ENCODE measurements at places on chromosomes 1 and 21.

GRCh38 chr1:186239171-186239570 is 135.9 kb downstream of the TPR start:
- DNase-seq: no peak

DNA sequence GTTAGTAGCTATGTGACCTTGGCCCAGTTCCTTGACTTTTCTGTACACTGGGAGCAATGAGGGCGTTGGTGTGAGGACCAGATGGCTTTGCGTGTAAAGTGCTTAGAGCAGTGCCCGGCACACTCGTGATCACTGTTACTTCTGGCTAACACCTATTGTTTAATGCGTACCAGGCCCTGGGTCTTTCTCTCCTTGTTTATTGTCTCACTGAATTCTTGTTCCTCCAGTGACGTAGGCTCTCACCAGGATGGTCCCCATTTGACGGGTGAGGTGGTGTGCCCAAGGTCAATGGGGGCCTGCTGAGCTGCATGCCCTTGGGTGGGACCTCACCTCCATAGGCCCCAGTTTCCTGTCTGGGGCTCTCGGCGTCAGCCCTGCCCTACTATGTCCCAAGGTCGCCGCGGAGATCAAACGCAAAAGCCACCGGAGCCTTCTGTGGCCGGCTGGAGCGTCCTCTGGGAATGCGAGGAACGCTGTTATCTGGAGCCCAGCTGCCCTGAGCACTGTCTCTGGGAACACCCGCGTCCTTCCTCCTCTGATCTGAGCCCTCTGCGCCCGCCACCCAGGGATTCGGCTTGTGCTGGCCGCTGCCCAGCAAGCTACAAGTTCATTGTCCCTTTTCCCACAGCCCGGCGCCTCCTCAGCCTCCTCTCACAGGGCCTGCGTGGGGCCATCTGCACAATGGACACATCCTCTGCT is 28.9 kb downstream of the ALPL start:
- no peak for DNase-seq

DNA sequence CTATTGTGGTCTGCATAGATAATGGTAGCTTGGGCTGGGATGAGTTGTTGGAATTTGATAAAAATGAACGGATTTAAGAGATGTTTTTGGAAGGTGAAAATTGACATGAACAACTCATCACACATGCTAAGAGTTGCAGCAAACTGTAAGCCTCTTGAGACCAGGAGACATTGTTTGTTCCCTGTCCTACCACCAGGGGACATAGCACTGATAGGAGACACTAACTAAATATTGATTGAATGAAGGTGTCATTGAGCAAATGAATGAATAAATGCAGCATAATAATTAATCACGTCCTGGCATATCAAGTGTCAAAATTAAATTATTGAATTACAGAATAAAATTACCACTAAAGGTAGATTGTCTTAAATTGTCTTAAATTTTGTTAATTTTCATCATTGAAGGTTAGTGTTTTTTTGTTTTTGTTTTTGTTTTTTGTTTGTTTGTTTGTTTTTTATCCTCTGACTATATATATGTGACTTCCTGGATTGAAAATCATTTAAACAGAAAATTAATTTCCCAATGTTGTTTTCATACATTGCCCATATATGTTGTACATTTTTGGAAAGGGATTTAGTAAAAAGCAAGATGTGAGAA is 285.3 kb upstream of the C1orf105 start:
- DNase-seq: no peak

DNA sequence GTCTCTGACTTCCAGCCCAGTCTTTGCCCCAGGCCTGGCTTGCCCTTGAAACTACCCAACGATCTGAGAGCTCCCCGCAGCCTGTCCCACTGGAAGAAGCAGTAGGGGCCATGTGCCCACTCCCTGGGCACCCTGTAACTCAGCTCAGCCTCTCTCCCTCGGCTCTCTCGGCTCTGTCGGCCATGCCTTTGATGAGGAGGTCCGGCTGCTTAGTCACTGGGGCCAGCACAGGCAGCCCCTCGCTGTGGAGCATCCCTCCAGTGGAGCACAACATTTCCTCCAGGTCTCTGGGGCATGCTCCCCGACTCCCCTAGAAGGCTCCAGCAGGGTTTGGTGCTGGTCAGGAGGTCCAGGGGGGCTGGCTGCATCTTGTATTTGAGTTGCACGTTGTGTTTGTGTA is 83.3 kb upstream of the DISP3 start:
- no peak for DNase-seq

DNA sequence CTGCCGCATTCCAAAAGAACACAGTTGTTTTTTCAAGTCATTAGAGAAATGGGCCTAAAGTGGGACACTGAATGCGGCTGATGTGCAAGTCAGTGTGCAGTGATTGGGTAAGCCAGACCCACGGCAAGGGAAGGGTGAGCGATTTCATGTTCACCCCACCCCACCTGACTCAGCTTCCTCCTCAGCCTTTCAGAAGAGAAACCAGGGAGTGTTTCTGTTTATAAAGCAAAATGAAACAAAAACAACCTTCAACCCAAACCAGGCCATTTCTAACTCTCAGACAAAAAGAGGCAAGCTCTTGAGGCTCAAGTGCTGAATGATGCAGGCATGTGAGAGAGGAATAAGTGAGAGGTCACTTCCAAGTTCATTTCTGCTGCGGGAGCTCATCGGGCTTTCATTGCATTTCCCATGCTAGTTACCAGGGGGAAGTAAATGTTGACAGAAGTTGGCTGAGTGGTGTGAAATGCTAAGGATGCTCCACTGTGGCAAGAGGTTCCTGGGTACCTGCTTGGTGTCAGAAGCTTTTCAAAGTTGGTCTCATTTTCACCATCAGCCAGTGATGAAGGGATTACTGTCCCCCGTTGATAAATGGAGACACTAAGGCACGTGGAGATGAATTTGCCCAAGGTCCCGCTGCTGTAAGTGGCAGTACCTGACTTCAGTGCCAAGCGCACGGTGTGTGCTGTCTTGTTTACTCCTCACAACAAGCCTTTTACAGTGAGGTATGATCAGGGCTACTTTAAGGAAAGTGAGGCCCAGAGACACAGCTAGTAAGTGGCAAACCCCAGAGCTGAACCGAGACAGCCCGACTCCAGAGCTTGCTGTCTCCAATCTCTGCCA is 29.1 kb downstream of the STPG1 start:
- no peak for DNase-seq

- no peak for DNase-seq
Observed at GRCh38 chr1:155126556-155127104, 1.0 kb upstream of the EFNA1 start.

DNA sequence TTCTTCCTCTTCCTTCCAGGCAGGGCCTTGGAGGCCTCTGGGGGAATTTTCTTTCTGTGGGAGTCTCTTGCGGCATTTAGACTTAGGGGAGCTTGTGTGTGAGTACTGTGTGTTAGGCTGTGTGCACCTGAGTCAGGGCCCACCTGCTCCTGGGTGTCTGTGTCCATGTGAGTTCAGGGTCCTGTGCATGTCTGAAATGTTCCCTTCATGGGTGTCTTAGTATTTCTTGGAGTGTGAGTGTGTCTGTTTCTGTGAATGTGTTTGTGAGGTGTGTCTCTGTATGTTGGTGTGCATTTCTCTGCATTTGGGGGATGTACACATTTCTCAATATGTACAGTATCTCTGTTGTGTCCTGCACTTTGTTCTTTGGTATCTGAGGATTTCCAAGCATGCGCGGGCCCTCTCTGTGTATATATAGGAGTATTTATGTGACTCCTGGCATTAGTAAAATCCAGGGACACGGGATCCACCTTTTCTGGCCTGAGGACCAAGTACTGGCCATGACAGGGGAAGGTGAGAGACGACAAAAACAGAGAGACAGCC is 2.4 kb downstream of the TFAP2E start:
- no peak for DNase-seq

GRCh38 chr1:206931709-206932108 is 10.0 kb upstream of the FCMR start:
- DNase-seq: no peak

DNA sequence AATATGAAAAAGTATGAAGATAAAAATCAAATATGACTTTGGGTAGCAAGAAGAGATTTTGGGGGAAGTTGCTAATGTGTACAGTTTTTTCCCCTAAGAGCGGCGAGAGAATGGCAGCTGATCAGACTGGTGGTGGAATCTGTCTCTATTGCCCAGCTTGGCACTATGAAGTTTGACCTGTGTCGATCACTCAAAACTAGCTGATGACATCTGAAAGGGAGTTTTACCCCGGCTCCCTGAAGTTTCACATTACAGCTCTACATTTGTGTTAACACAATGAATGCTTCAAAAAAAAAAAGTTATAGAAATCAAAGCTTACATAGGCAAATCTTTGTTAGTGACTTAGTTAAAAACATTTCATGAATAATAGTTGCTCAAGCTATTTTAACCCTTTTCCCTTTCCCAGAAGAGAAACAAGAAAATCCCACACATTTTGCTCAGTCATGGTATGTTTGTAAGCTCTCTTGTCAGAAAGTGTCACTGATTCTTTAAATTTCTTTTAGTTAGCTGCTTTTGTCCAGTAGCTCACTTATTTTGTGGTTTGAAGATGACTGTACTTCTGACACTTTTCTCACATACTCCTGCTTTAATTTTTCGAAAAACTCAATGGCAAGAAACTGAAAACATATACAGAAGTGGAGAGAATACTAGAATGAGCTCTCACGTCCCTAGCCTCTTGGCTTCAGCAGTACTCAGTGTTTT is 41.3 kb downstream of the DYRK1A start:
- no peak for DNase-seq

DNA sequence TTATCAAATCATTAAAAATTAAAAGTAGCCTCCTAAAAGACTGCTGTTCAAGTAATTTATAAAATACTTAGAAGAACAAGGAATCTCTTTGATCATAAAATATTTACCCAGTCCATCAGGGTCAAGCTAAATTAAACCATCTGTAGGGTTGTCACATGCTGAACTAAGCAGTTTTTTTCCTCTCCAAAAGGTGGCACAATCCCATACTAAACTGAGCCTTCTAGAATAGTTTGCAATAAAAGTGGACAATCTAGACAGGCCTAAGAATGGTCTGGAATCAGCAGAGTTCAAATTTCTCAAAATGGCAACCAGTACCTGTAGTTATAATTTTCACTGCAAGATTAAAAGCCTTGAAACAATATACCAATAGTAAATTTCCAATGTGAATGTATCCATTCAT is 194.8 kb downstream of the EIF4G3 start:
- DNase-seq: no peak

GRCh38 chr1:212242288-212242984 is 42.8 kb upstream of the PPP2R5A start:
- no peak for DNase-seq

DNA sequence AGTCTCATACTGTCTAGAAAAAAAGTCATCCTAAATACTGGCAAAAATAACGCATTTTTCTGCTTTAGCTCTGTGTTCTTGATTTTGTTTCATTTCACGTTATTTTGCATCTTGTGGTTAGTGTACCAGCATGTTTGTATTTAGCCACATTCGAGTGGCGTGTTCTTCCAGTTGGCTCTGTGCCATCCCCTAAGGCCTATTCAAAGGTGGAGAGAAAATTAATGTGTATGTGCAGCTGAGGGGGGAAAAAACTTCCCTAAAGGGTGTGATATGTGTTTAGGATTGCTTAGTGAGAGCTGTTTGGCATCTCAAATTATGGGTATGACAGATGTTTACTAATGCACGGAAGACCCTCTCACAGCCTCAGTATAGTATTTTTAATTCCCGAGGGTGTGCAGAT is 12.1 kb downstream of the DNAJC16 start:
- no peak for DNase-seq

DNA sequence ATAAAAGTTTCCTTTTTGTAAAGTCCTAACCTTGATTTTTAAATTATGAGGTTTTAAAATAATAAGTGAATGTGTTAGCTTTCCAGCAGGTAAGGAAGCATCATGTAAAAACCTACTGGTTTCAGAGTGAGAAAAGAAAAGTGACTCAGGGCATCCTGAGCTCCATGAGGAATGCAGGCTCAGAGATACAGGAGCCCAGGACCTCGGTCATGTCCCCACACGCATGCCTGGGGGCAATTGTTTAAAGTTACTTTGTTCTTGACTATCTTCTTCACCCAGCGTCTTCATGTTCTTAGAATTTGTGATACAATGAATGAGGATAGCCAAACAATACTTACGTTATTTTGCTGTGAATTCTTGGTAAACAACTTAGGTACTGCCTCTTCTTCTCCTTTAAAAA is 117.4 kb upstream of the PLPPR5 start:
- DNase-seq: no peak

GRCh38 chr1:183646776-183647175 is 6.3 kb downstream of the APOBEC4 start:
- no peak for DNase-seq

DNA sequence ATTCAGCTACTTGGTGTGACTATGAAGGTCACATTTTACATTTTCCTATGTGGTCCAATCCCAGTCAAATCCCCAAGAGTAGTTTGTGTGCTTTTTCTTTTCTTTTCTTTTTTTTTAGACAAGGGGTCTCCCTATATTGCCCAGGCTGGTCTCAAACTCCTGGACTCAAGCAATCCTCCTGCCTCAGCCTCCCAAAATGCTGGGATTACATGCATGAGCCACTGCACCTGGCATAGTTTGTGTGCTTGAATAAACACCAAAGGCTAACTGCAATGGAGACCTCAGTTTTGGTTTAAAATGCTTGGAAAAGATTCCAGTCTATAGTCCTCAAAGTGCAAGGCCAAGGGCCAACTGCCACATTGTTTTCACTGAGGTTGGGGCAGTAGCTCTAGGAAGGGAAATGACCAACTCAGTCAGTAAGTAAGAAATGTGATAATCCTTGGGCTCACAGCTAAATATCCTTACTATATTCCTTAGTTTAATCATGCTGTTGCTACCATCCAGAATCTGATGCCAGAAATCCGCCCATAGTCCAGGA is 38.6 kb downstream of the EIF2B3 start:
- DNase-seq: no peak

- DNase-seq: no peak
Observed at GRCh38 chr1:109589177-109589576, 30.2 kb downstream of the GNAT2 start.

DNA sequence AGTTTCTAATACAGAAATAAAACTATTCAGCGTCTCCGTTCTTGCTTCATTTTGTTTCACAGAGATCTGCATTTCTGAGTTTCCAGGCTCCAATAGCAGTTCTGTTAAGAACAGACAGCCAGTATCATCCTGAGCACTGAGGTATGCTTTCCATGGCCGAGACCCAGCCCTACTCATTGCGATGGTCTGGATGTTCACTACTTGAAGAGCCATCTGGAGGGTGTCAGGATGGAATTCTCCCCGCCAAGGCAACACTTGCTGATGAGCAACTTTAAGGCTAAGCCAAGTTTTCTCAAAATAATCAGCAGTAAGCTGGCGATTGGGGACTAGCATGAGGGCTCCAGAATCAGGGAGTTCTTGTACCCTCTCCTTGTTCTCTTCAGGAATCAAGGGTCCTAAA is 7.7 kb upstream of the BCL2L15 start:
- DNase-seq: no peak

- no peak for DNase-seq
Observed at GRCh38 chr1:32990887-32991286, 26.3 kb upstream of the RNF19B start.

GRCh38 chr1:156836041-156836654 is 19.5 kb upstream of the SH2D2A start:
- no peak for DNase-seq

DNA sequence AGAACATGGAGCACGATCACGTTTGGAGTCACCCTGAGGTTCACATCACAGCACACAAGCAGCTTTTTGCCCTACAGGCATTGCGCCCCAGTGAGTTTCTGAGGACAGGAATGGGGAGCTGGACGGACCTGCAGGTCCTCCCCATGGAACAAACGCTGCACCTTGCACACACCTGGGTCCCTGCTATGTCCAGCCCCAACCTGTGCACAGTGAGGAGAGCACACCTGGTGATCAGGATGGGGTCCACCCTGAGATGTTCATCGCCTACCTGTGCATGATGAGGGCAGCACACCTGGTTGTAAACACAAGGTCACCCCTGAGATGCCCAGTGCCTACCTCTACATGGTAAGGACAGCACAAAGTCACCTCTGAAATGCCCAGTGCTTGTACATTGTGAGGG is 45.9 kb downstream of the TCP10L start:
- DNase-seq: no peak
